ENCODE measurements at places on chromosomes 11 and 22.

DNA sequence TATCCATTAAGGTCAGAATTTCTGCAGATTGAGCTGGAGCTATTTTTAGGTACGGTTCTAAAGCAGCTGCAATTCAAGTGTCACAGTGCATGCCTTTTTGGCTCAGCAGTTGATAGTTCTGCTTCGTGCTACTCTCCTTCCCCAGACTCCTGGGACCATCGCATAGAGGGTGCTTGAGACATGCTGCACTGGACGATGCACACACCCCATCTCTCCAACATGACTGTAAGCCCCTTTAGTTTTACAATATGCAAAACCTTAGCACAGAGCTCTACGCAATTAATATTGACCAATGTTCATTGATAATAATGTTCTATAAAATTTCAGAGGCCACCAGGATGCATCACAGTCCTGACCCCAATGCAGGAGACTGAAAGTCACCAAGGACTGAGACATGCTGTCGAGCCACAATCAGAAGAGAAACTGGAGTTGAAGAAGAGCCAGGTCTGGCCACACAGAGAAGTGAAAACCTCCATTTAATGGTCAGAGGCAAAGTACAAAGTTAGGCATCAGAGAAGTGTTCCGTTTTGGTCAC, 120.9 kb upstream of the ZC3H12C start:
- DNase-seq = no peak

- no peak for DNase-seq
Measured at GRCh38 chr11:15143855-15144254, 29.1 kb downstream of the INSC start.

GRCh38 chr11:83684071-83684470, 397.9 kb upstream of the CCDC90B start:
- DNase-seq = no peak

DNA sequence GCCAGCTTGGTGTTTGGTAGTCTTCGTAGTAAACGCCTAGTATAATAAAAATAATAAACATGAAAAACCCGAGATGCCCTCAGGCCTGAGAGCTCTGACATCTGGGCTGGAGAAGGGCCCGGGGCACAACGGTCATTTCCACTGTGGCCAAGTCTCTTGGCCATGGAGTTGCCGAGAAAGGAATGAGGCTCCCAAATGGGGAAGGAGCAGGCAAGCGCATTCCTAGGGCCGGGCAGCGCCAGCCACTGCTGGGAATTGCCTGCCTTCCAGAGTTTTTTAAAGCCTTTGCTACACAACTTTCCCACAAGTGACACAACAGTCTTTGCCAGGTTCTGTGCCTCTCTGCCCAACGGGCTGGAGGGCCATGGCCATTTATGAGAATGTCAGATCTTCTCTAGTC, 103.4 kb downstream of the NAV2 start:
- DNase-seq = no peak

DNA sequence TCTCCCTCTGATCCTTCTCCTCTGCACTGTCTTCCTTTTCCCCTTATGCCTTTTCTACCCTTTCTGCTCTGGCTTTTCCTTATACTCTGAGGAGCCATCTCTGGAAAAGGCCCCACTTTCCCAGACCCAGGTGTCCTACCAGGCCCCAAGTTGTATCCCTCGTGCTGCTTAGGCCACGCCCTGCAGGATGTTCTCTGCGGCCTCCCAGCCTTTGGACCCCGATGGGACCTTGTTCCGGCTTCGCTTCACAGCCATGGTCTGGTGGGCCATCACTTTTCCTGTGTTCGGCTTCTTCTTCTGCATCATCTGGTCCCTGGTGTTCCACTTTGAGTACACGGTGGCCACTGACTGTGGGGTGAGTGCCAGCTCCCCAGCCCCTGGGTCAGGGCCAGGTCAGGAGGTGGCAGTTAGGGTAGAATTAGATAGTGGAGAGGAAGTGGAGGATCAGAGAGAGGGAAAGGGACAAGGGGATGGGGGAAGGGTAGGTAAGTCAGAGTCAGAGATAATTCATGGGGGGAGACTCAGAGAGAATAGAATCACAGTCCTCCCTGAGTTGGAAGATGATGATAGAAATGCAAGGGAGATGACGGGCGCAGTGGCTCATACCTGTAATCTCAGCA, 8.9 kb downstream of the PGAP2 start:
- DNase-seq = no peak

- no peak for DNase-seq
Measured at GRCh38 chr11:11403763-11404725, 51.0 kb upstream of the CSNK2A3 start.

DNA sequence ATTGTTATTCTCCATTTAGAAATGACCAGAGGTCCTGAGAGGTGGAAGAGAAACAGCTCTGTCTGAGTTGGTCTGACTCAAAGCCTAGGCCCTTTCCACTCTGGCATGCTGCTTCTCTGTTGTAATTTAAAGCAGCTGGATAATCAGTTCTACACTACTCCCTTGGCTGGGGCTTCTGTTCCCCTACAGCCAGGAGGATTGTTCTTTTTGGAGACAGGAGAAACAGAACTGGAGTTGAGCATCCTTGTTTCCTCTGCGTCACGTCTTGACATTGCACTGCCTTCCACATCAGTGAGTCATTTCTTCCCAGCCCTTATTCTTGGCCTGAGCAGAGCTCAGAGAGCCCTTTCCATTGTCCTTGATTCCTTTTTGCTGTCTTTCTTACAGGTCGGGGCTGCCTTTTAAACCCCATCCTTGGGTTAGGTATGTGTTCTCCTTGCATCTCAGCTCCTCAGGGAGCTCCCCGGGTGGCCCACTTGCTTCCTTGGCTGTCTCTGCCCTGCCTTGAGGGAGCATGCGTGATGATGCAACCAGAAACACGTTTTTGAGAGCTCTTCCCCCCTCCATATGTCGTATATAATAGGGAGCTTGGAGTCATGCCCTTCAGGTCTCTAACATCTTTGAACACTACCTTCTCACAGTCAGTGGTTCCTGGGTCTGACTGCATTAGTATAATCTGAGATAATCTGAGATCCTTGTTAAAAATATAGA, 35.7 kb downstream of the CYB5R2 start:
- no peak for DNase-seq

GRCh38 chr11:13260963-13261588, 16.5 kb upstream of the BMAL1 start:
- no peak for DNase-seq

- no peak for DNase-seq
Measured at GRCh38 chr11:105000797-105001196, 22.2 kb downstream of the CASP5 start.

- no peak for DNase-seq
Measured at GRCh38 chr11:85752890-85753581, 57.9 kb downstream of the SYTL2 start.

DNA sequence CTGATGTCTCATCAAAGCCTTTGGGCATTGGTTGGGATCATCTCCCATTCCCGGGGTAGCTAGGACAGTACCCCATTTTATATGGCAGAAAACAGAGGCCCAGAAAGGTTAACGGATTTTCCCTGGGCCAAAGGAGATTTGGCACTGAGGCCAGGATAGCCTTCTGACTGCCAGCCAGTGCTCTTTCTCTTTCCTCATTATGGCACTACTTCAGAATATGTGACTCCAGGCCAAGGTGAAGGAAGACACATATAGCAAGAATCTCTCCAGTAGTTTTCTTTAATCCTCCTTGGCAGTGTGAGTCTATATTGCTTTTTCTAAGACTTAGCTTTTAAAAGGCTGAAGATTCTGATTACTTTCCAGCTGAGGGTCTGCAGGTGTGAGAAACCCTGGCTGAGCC, 94.8 kb upstream of the AMOTL1 start:
- no peak for DNase-seq

- DNase-seq = no peak
Measured at GRCh38 chr11:8787372-8787771, 104.8 kb downstream of the RPL27A start.

GRCh38 chr11:61921446-61921845, 4.1 kb upstream of the RAB3IL1 start:
- DNase-seq = no peak

- peak; percentile 69 for DNase-seq
Measured at GRCh38 chr22:49235463-49236300, 592.0 kb downstream of the BRD1 start.

DNA sequence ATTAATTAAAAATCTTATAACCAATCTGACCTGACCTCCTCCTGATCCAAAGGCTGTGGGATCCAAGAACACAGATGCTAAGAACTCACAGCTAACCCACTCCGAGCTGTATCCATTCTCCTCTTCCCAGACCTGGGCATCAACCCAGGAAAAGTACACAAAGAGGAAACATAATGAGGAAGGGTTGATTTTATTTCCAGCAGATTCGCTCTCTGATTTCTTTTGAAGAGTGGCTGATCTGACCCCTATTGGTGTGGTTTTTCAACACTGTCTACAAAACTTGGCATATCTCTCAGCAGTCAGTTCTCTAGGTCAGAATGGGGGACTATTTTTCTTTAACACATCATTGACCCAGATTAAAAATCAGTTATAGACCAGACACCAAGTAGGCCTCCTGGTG, 201.9 kb upstream of the UBASH3B start:
- no peak for DNase-seq

DNA sequence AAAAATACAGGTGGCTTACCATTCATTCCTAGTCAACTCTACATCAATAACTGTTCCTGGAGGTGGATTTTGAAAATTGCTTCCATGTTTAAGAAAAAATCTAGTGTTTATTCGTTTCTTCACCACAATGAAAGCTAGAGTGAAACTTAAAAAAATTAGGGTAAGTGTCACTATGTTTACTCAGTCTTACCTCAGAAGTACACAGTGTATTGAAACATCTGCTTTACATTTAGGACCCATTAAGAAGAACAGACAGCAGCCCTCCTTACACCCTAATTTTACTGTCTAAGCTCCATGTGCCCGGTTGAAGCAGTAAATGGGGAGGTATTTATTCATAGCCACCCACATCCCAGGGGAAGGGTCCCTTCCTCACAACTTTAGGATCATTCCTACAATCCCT, 51.4 kb downstream of the PIWIL3 start:
- no peak for DNase-seq

DNA sequence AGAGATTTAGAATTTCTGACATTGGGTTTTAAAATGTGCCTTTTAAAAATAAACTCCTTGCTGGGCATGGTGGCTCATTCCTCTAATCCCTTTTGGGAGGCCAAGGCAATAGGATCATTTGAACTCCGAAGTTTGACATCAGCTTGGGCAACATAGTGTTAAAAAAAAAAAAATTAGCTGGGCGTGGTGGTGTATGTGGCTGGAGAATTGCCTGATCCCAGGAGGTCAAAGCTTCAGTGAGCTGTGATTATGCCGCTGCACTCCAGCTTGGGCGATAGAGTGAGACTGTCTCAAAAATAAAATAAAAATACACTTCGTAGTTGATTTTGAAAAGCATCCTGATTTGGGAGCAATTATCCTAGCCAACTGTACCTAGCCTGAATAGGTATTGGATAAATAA, 3.4 kb upstream of the APLP2 start:
- DNase-seq = no peak

DNA sequence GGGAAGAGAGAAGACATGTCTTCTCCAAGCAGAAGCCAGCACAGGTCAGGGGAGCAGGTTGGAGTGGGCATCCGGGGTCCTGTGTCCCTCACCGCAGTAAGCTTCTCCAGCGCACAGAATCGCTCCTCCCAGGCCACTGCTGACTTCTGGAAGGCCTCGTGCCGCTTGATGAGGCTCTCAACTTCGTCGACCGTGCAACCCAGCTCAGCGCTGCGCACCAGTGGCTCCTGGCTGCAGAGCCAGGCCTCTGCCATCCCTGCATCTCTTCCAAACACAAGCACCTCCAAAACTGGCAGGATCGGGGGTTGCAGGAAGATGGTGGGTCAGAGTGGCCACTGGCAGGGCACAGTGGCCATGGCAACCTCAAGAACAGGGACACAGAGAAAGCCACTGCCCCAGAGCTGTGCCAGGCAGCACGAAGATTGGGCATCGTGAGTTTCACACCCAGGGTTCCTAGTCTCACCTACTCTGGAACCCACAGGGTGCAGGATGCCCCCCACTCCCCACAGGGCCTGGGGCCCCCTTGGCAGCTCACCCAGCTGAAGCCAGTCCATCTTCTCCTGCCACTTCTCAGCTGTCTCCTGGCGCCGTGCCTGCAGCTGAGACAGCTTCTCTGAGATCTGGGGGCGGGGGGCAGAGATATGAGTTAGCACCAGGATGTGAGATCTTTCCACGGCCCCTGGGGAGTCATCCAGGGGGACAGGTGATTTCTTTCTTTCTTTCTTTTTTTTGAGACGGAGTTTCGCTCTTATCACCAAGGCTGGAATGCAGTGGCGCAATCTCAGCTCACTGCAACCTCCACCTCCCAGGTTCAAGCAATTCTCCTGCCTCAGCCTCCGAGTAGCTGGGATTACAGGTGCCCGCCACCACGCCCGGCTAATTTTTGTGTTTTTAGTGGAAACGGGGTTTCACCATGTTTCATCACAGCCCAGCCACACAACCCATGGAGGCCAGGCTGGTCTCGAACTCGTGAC, 11.2 kb upstream of the RBM4B start:
- no peak for DNase-seq

DNA sequence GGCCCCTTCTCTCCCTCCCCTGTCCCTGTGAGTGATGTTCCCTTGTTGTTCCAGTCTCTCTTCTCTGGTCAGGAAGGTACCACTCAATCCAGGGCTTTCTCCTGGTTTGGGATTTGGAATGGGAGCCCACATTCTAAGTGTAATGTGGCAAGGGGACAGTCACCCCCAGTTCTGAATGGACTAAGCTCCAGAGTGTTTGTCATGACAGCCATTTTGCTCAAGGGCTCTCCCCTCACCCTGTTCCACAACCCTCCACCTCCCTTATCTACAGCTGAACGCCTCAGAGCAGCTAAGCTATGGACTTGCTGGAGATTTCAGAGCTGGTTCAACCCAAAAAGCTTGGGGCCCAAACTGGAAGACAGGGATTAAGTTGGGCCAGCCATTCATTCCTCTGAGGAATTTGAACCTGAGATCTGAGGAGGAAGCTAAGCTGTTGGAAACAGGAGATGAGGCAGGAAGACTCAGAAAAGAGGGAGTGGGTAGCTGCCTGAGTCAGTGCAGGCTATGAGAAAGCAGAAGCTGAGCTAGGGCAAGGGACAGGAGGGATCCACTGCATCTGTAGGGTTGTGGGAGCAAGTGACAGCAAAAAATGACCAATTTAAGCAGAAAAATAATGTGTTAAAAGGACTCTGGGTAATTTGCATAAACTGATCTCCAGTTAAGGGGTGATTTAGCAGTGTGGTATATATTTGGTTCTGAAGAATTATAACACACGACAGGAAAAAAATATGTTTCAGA, 22.9 kb upstream of the FCHSD2 start:
- DNase-seq = no peak

DNA sequence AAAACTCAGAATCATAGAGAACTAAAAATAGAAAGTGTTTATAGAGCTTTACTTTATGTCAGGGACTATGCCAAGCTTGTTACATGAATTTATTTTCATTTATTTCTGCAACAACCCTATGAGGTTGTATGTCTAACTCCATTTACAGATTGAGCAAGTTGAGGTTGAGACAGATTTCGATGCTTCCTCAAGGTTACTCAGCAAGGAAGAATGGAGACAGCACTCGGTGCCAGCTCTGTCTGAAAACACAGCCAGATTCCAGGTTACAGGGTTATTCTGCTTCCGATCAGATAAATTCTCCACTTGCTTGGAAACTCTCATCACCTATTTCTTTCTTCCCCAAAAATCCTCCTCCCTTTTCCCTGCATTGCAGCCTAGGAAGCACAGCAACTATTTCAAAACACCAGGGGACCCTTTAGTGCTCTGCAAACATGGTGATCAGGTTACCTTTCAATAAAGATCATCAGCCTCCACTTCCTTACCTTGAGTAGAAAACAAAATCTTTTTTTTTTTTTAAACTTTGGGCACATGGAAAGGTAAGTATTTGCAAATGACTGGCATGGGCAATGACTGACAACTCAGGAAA, 7.0 kb downstream of the MMP3 start:
- DNase-seq = no peak
